D721Med (cell line): ENCODE measurements at places on chromosomes 12 and 14.

GRCh38 chr12:113961921-113962710 lies 4.0 kb downstream of the RBM19 start:
- DNase-seq = no peak

DNA sequence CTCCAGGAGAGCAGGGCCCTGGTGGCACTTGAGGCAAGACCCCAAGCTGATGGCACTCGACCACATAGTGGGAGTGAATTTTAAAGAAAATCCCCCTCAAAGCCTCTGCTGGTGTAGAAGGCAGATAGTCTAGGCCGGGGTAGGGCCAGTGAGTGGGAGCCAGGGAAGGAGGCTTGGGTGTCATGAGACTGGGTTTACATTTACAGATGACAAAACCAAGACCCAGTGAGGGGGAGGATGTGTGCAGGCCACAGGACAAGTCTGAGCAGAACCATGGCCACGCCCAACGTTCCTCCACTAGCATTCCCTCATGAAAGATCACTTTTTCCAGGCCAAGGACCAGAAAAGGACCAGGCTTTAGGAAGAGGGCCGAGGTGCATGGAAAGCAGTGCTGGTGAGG lies 42.0 kb downstream of the EVL start:
- no peak for DNase-seq

GRCh38 chr14:56176530-56176929 lies 58.3 kb downstream of the PELI2 start:
- DNase-seq = no peak

- DNase-seq = peak; percentile 1
Observed at GRCh38 chr12:6765048-6765633, 1.0 kb upstream of the PTMS start.

- no peak for DNase-seq
Observed at GRCh38 chr14:31261859-31262731, 54.5 kb upstream of the HECTD1 start.

DNA sequence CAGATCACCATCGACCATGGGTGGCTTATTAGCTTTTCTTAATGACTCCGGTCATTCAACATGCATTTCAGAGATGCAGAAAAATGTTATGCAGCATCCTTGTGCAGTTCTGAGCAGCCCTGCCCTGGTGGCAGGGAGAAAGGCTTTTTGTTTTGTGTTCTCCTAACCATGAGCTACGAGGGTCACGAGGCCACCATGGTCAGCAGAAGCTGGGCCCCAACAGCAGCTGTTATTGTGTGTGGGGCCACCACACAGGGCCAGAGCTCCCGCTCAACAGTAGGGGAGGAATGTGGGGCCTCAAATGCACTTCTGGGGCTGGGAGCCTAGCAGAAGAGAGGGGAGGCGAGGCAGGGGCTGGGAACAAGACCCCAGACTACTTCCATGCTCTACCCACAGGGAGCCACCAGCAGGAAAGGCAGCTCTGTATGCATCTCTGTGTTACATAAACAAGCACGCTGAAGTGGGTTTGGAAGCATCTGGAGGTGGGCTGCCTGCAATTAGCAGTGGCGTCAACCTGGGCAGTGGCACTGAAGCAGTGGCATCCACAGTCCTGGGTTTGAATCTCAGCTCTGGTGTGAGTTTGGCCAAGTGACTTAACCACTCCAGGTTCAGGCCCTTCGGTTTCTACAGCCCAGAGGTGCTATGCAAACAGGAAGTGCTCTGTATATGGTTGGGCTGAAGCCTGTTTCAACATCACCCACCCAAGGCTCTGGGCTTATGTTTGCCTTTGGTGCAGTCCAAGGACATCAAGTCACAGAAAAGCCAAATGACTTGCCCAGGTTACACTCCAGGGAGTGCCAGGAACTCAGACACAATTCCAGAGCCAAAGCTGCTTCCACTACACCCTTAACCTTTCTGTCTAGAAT lies 16.3 kb downstream of the GLTP start:
- no peak for DNase-seq

DNA sequence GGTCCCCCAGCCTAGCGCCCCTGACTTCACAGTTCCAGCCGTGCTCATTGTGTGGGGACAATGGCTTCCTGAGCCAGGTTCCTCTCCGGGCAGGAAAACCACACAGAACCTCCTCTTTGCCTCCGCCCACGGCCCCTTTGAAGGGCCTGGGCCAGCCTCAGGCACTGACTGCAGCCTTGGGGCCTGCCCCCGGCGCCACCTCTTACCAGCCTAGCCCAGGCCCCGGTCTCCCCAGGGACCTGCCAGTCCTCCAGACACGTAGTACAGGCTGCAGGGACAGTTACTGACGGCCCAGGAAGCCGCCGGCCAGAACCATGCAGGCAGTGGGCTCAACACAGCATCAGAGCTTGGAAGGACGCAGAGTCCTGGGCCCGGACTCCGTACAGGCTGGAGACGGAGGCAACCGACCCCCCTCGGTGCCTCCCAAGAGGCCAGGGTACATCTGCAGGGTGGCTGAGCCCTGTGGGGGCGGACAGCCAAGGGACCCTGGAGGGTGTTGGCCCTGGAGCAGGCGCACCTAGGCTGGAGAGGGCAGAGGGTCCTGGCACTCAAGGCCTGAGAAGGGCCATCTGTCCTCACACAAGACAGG lies 20.9 kb upstream of the NUDT14 start:
- DNase-seq = no peak

GRCh38 chr14:21313512-21313911 lies 33.6 kb downstream of the RPGRIP1 start:
- no peak for DNase-seq

DNA sequence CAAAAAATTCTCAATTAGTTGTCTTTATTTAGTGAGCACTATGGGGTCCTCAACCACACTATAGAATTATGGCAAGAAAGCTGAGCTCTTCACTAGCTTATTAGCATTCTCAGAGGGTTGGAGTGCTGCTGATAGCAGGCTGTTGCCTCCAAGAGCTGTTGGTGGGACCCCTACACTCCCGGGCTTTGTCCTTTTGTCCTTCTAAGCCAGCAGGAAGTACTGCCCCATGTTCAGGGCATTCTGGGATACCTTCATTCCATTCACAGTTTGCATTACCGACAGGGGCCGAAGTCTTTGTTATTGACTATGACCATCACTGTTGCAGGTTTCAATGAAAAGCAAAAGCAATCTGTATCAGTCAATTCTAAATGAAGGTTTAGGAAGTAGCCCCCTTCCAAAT lies 89.5 kb upstream of the OTX2 start:
- no peak for DNase-seq

DNA sequence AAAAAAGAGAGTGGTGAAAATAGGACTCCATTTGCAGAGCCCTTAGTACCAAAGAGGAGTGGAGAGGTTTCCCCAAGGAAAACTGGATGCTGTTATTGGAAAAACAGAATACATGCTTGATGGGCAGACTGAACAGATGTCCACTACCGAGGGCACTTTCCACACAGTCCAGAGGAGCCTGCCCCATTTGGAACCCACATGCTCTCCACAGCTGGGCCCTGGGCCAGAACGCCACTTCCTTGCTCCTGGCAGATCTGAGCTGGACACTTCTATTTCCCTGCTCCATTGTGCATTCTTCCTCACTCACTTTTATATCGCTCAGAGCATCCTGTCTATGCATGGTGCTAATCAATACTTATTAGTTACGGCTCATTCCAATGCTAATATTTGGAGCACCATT lies 249.9 kb downstream of the SLC15A4 start:
- no peak for DNase-seq

DNA sequence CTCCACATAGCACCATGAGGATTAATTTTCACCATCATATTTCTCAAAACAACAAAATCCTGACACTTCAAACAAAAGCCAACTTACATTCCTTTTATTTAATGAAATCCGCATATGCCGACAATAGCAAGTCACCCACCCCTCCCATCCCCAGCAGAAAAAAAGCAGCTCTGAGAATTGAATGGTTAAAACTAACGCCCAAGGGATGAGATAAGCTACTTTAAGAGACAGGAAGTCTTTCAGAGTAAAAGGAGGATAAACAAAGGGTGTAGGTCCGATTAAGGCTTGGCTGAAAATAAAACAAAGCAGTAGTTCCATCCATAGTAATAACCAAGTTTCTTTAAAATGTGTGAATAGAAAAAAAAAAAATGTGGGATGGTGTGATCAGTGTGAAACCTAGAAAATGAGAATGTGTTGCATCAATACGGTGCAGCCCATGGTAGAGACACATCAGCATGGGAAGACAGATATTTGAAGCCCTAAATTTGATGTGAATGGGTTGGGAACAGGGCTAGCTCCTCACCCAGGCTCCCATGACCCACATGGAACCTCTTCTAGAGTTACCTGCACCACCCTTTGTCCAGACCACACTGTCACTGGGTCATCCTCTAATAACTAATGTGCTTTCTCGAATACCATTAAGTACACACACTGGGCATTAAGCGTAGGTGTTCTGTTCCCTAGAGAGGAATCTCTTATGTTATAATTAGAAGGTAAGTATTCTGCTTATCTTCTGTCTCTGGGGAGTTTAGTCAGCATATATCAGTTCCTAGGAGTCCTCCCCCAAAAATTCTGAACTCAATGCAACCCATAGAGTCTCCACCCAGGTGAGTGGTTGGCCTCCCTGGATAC lies 31.7 kb downstream of the RTRAF start:
- DNase-seq = no peak

GRCh38 chr14:39113685-39114072 lies 444 bp upstream of the GEMIN2 start:
- no peak for DNase-seq
